Mammary epithelial cell (primary cell): ENCODE measurements at places on chromosomes 6 and 20. TPM values are rescaled to one million over a fixed set of nuclear protein-coding genes. Genes with fewer than 3 reads are reported as not detected.

Gene SAPCD1
- 0.33 TPM for total RNA-seq

Gene ACSS1
- 1.1 and 1.2 TPM in 2 replicates for total RNA-seq

Gene HLA-DRB5
- total RNA-seq: not detected

Gene TP53TG5
- total RNA-seq: not detected in 2 replicates

Gene DLL1
- total RNA-seq: 45.8 TPM

Gene VSTM2L
- 1.7 and 3.4 TPM in 2 replicates for total RNA-seq
